ENCODE measurements at places on chromosomes 7 and 10. TPM values are rescaled to one million over a fixed set of nuclear protein-coding genes. Genes with fewer than 3 reads are reported as not detected.
A peak's percentile ranks its signal among the peaks of the same experiment; 100 is the strongest.

FAM241B gene
- not detected for total RNA-seq

FRAT1 gene
- total RNA-seq, result 4.1 TPM

CRYGN gene
- not detected for total RNA-seq

ANKRD2 gene
- total RNA-seq, result not detected

SPDYE16 gene
- total RNA-seq, result 3.6 TPM

IFIT1B gene
- total RNA-seq, result 26.5 TPM

GARIN1A gene
- total RNA-seq, result 0.72 TPM

LRIT1 gene
- total RNA-seq, result 3.6 TPM

FGFBP3 gene
- 1.2 TPM for total RNA-seq

NEURL1 gene
- total RNA-seq, result 0.24 TPM

TAS2R40 gene
- total RNA-seq, result 0.72 TPM

DNA sequence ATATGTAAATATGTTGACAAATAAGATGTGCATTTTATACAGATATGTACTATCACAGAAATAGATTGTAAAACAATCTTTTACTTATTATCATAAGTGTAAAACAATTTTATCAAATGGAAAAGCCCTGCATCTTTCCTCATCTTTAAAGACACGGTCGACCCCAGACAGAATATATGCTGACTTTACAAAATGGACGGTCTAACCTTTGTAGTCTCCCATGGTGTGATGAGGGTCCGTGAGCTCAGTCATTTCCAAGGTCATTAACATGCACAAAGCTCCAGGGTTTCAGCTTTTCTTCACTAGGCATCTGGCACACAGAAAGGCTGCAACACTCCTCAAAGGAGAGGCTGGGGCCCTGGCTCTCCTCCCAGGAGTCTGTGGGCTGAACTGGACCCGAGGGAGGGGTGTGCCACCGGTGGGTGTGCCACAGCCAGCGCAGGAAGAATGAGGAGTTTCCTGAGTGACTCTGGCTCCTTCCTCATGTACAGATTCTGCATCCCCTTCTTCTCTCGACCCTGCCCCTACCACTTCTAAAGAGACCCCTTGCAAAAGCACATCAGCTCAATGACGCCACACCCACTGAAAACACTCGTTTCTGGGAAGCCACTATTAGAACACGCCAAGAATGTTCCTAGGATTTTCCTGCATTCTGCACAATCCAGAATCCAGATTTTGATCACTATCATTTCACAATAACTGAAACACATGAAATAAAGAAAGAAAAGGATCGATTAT lies 26.2 kb upstream of the ABLIM1 start:
- DNase-seq, result peak; percentile 87

DNA sequence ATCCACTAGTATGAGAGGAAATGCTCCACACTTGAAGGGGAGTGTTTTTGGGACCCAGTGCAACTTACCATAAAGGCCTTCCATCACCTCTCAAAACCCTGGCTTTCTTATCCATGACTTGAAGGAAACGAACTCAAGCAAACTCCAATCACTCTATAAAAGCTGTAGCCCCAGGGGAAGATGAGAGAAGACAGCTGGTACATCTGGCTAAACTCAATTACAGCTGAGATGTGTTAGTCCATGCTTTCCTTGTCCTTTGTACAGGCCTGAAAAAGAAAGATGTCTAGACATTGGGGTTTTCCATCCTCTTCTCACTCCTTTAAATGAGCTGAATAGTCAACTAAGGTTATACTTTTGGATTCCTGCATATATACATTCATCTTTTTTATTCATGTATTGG lies 89.5 kb upstream of the ANKRD30A start:
- peak; percentile 2 for DNase-seq

GRCh38 chr10:5981529-5981928 lies 4.2 kb upstream of the IL15RA start:
- no peak for DNase-seq

- no peak for DNase-seq
Observed at GRCh38 chr7:93176992-93177580, 28.9 kb upstream of the SAMD9L start.

DNA sequence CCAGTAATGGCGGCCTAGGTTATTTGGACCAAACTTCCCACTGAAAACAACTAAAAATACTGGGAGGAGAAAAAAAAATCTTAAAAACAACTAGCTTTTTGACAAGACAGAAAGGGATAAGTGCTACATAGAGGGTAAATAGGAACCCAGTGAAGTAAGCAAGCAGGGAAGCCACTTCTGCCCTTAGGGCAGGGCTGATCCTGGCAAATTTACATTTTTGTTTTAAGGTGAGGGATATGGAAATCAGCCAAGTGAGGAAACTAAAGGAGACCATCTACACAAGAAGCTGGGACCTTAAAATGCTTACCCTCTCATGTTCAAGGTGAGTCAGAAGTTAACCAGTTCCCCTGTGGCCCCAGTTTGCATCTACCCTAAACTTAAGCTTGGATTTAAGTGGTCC lies 46.5 kb upstream of the CYCS start:
- DNase-seq, result no peak

DNA sequence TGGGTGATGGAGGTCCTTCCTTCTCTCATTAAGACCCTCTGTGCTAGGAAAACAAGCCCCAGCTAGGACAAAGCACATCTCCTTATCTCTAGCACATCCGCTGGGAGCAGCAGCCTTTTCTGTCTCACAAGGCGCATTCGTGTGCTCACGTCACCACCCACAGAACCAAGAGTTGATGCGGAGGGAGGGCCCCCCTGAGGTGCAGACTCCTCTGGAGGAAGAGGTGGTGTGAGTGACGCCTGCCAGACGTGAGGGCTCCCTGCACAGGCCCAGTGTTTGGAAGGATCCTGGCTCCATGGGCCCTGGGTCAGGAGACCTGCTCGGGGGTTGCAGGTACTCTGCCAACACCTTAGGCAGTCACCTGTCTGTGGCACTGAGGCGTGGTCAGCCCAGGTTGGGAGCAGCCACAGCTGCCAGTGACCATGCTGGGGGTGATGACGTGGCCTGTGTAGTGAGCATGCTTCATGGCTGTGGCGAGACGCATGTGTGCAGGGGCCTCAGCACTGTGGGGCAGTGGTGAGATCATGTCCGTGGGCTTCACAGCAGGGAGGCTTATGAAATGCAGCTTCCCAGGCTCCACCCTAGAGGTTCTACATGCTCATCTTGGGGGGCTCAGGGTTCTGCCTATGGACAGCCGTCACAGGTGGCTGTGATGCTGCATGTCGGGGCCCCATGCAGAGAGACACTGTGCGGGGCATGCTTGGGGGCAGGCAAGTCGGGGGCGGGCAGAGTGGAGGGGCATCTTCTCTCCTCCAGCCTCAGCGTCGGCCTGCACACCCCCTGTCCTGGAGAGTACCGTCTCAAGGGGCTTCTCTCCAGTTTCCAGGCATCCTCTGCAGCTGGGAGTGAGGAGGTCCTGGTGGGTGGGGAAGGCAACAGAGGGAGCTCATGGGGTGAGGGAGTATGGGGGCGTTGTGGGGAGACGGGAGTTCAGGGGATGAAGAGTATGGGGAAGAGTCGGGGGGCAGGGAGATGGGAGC lies 56.2 kb upstream of the DPYSL4 start:
- DNase-seq, result no peak

DNA sequence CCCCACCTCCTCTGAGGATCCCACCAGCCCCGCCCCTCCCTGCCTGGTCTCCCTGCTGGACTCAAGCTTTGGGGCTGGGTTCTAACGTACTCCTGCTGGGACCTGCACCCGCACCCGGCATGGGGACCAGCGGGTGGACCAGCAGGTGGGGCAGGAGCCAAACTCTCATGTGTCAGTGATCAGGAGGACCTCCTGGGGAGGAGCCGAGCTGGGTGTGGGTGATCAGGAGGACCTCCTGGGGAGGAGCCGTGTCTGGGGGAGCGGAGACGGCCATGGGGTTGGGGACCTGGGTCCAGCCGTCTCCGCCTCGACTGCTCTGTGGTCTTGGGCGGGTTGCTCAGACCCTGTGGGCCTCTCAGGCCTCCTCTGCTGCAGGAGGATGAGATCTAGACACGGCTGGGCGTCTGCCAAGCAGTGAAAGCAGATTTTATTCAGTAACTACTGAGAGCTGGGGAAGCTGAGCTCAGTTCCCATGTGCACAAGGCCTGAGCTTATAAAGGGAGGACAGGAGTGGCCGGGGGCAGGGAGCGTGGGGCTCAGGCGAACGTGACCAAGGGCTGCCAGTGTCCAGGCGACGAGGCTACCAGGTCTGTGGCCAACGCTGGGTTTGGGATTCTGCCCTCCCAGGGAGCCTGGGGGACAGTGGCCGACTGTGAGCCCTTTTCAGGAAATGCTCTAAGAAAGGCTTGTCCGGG lies 33.6 kb upstream of the UTF1 start:
- peak; percentile 92 for DNase-seq

DNA sequence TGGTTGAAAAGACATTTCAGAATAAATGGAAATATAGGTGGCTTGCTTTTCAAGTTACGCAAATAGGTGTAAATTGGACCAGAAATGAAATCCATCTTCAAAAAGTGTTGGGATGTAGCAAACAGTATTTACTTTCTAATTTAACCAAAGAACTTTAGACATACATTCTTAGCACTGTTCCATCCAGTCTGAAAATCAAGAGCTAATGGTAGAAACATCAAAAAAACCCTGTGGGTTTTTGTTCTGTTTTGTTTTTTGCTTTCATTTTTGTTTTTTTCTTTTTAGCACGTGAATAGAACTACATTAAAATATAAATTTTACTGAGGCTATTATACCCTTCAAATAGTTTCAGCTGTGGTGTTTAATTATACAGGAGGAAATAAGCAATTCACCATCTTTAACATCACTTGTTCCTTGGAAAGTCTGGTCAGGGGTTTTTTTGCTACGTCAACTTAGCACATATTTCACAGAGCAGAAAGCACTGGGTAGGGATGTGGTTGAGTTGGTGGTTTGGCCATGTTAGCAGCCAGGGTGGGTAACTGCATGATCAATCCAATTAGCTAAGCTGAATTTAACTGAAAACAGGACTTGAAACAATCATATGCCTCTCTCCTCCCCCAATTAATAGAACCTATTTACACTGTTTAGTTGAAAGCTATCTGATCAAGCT lies 275.4 kb upstream of the PFKP start:
- DNase-seq, result no peak

DNA sequence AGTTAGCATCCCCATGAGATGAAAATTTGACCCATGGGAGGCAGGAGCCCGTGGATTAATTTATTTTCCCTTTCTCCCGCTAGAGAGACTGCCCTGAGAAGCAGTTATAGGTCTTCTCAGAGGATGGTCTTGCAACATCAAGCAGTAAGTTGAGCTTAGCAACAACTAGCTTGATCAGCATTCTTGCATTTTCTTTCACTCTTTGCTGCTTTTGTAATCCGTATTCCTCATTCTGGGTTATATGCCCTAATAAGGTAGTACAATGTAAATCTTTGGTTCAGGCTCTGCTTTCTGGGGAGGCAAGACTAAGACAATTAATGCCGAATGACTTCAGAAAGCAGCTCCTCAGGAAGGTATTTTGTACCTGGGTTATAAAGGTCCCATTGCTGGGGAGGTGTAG lies 146.8 kb downstream of the FZD1 start:
- DNase-seq, result no peak

DNA sequence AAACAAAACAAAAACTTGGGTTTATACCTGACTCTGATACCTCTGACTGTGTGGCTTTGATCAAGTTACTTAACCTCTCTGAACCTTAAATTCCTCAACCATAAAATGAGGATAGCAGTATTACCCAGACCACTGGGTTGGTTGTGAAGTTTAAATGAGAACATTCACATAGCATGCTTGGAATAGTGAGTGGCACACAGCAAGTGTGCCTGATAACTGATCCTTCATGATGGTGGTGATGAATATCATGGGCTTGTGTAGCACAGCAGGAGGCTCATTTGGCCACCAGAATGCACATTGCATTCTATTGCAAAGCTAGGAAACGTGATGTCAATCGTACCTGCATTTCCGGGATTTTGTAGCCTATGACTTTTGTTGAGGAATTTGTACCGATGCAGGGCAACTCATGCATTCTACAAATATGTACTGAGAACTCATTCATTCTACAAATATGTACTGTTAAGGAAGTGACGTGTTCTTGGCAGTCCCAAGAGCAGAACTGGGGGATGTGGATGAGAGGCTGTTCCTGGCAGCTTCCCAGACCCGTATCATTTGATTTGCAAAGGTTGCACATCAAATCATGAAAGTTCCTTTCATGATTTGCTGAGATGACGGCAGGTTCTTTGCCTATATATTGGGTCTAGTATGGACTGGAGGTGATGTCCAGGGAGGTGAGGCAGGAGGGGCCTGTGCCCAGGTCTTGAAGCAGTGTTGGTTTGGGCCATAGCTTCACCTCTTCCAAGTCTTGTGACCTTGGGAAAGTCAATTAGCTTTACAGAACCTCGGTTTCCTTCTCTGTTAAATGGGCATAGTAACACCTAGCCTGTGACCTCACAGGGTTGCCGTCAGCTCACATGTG lies 94.6 kb upstream of the SMNDC1 start:
- DNase-seq, result peak; percentile 88

- DNase-seq, result no peak
Observed at GRCh38 chr7:90569368-90569767, 26.8 kb upstream of the CDK14 start.

GRCh38 chr10:49290607-49291006 lies 8.4 kb upstream of the C10orf71 start:
- no peak for DNase-seq

DNA sequence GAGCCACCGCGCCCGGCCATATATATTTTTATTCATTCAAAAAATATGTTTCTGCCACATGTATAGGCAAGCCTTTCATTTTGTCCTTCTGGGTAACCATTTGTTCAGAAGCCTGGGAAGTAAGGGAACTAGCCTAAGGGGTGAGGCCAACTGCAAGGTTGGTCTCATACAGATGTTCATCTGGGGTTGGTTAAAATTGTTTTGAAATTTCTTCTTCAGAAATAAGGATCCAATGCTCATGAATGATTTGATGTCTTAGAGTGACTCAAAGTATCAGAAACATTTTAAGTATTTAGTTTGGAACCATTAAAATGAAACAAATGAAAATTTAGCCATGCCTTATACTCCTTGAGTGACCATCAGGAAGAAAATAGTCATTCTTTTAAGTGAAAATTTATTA lies 397.2 kb downstream of the SUGCT start:
- no peak for DNase-seq

DNA sequence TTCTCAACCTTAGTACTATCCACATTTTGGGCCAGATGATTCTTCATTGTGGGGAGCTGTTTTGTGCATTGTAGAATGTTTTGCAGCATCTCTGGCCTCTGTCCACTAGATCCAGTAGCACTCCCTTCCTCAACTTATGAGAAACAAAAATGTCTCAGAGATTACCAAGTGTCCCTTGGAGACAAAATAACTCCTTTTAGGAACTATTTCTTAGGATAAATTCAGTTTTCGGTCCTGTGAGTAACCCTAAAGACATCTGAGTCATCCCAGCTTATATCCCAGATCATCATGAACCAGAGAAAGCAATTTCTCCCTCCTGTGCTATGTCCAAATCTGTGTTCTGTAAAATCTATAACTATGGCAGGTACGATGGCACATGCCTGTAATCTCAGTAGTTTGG lies 266.6 kb upstream of the PHYHIPL start:
- no peak for DNase-seq

Data from umbilical cord (tissue), 2 donors.